Right atrium auricular region (tissue), 2 donors: ENCODE measurements at places on chromosomes 1 and 21. TPM values are rescaled to one million over a fixed set of nuclear protein-coding genes. Genes with fewer than 3 reads are reported as not detected.
A peak's percentile ranks its signal among the peaks of the same experiment; 100 is the strongest.

DNA sequence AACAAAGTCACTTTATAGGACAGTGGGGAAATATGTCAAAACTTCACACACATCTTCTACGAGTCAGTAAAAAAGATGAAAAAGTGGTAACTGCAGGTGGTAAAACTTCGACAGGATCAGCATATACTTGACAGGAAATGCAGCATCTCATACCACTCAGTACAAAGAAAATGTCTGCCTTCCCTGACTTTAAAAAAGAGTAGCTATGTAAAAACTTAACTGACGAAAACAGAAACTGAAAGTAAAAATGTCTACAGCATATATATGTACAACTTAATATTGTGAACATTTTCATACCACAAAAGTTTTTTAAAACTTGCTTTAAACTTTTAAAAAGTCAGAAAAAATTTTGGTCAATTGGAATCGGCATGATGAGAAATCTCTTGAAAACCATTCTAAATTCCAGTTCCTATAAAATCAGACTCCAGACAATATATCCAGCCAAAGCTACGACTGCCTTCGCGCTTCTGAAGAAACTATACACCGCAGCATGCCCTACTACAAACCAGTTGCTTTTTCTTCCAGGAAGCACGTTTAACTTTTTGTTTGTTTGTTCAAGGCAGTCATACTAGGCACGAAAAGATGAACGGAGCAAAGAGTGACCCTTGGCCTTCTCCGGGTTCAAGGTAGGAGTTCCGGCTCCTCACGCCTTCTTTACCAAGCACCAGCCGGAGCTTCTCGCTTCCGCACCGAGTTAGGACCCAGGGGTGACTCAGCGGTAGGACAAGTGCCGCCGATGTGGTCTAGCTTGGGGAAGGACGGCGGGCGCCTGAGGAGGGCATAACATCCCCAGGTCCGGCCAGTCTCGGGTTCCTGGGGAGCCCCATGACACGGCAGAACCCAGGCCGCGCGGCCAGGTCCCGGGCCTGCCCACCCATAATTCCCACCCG is 612 bp downstream of the PSMA5 start:
- H3K36me3 ChIP-seq, result peaks cover 9% of the 10 kb centered on the region
- H3K27ac ChIP-seq, result peak overlapping the region; percentile 75
- no peaks in the 10 kb centered on the region for H3K4me1 ChIP-seq
- DNase-seq, result no peak
- H3K27me3 ChIP-seq, result no peaks in the 10 kb centered on the region

DNA sequence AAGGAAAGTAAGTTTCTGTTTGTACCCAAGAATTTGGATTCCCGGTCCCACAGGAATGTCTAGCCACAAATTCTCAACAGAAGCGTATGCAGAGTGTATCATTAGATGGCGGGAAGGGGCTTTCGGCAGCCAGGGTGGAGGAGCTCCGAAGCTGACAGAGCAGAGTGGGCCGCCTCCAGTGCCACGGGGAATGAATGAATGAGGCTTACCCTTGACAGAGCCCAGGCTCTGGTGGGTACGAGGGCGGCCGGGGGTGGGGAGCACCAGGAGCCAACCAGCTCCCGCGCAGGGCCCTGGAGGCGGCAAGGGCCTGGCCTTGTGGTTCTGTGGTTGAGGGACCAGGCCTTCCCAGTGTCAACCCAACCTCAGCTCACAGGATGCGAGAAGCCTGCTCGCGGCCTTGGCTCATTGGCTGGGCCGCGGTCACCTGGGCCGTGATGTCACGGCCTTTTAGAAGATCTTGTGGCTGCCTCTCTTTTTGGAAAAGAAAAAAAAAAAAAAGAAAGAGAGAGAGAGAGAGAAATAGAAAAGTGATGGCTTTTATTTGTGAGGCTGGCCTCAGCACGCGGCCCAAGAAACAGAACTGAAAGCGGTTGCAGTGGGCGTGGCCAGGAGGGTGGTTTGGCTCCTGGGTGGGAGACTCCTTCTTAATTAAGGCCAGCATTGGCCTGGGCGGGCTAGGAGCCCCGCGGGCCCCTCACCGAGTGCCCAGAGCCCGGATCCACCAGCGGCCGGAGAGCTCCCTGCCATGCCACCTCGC is 34.9 kb upstream of the RUNX3 start:
- H3K4me3 ChIP-seq, result no peak overlapping the region
- H3K36me3 ChIP-seq, result no peaks in the 10 kb centered on the region
- DNase-seq, result no peak
- H3K4me1 ChIP-seq, result no peaks in the 10 kb centered on the region
- no peaks in the 10 kb centered on the region for H3K27me3 ChIP-seq

The BPNT1 gene
- total RNA-seq, result 20.3 TPM

GRCh38 chr1:218850367-218850766 is 323.3 kb upstream of the LYPLAL1 start:
- H3K27ac ChIP-seq, result no peak overlapping the region
- no peaks in the 10 kb centered on the region for H3K27me3 ChIP-seq
- DNase-seq, result no peak
- H3K4me3 ChIP-seq, result no peak overlapping the region

The CYP4A11 gene
- not detected for total RNA-seq

DNA sequence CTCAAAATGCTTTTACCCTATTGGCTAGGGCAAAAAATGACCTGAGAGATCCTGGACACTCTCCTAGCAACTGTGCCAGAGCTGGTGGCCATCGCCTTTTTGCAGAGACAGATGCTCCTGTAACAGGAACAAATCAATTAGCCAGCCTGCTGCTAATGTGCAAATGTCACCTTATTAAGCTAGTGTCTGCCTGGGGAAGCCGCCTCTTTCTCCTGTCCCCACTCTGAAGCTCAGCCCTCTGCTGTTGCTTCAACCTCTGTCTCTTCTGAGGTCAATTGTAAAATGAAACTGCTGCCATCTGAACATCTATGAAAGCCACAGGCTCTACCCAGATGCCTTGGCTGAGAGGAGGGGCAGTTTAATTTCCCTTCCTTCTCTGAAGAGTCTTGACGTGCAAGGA is 85.5 kb upstream of the CACNA1E start:
- no peak for DNase-seq
- no peaks in the 10 kb centered on the region for H3K27me3 ChIP-seq
- no peak overlapping the region for H3K27ac ChIP-seq
- H3K4me1 ChIP-seq, result no peaks in the 10 kb centered on the region
- H3K36me3 ChIP-seq, result no peaks in the 10 kb centered on the region

DNA sequence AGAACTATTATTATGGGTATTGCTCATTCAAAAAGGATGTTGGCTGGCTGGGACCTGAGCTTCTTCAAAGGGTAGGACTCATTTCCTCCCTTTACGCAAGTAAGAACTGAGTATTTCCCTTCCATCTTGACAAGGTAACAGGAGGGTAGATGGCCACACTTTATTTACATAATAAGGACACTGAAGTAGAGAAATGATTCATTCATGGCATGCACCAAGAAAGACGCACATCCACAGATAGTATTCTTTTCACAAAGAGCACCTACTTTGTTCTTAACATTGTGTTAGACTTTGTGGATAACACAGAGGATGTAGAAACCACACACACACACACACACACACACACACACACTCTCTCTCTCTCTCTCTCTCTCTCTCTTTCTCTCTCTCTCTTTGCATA is 82.9 kb downstream of the FAM78B start:
- peaks cover 16% of the 10 kb centered on the region for H3K4me1 ChIP-seq
- no peak overlapping the region for H3K4me3 ChIP-seq
- no peak for DNase-seq
- no peaks in the 10 kb centered on the region for H3K36me3 ChIP-seq

The SMCP gene
- total RNA-seq, result not detected

The NFIA gene
- 75.3 TPM for total RNA-seq
